ENCODE measurements at places on chromosomes 6 and 20.
A peak's percentile ranks its signal among the peaks of the same experiment; 100 is the strongest.

DNA sequence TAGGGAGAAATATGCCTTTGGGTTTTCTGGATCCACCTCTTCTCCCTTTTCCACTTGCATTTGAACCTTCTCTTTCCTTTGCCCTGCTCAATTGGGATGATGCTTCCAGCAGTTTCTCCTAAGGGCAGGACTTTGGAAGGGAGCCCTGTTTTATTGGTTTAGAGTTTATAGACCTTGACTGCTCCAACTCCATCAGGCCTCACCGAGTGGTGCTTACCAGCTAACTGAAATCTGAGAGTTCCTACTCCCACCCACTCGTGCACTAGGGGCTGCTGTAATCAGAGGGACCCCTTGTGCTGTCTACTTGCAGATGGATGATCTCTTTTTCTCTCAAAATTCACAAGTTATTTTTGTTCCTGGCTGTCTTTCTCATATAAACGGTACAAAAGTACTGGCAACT is 121.3 kb upstream of the SLC22A16 start:
- no peak for DNase-seq

GRCh38 chr6:96211341-96211740 is 195.6 kb downstream of the FUT9 start:
- DNase-seq: no peak

DNA sequence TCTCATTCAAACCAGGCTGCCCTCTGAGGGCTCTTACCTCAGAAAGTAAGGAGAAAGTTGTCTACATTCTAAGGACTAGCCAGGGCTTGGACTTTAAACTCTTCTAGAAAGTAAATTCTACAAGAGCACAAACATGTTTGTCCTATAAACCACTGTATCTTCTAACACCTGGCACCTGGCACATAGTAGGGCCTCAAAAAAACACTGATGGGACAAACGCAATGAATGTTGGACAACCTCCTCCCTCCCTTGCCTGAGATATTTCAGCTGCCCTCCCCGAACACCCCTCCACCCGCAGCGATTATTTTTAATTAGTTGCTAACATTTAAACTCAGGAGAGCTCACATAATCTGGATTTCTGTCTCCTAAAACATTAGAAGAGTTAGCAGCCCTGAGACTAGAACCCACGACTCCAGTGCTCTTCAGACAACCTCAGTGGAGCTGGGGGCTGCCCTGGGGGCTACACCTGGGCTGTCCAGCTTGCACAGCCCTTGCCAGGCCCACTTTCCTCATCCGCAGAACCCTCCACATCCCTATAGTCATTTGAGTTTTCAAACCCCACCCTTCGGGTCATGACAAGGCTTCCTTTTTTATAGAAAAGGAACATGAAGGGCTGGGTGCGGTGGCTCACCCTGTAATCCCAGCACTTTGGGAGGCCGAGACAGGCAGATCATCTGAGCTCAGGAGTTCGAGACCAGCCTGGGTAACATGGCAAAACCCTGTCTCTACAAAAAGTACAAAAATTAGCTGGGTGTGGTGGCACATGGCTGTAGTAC is 4.9 kb downstream of the HCK start:
- no peak for DNase-seq

GRCh38 chr6:39543095-39543494 is 182.1 kb downstream of the KIF6 start:
- no peak for DNase-seq

- peak; percentile 12 for DNase-seq
These were observed 804 bp downstream of the ELOVL5 start for GRCh38 chr6:53347921-53348370.

DNA sequence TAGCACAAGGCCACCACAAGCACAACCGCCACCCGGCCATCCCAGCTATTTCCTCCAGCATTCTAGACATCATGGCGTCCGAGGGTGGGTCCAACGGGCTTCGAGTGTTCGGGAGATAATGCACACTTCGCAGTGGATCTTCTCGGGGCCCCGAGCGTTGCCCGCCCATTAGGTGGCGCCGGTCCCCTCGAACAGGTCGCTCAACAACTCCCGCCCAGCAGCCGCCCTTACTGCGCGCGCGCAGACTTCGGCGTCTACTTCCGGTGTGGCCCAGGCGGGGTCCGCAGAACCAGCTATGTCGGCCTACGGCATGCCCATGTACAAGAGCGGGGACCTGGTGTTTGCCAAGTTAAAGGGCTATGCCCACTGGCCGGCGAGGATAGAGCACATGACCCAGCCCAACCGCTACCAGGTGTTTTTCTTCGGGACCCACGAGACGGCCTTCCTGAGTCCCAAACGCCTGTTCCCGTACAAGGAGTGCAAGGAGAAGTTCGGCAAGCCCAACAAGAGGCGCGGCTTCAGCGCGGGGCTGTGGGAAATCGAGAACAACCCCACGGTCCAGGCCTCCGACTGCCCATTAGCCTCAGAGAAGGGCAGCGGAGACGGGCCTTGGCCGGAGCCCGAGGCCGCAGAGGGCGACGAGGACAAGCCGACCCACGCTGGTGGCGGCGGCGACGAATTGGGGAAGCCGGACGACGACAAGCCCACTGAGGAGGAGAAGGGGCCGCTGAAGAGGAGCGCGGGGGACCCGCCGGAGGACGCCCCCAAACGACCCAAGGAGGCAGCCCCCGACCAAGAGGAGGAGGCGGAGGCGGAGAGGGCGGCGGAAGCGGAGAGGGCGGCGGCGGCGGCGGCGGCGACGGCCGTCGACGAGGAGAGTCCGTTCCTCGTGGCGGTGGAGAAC is at the start of gene HDGFL1:
HDGFL1 (plus strand) TSS at position 286 of the 904 bp plus-strand sequence; CDS start at position 296, 10 bp downstream.
- DNase-seq: no peak

- no peak for DNase-seq
These were observed 1.3 kb downstream of the SEC63 start for GRCh38 chr6:107956586-107957307.

DNA sequence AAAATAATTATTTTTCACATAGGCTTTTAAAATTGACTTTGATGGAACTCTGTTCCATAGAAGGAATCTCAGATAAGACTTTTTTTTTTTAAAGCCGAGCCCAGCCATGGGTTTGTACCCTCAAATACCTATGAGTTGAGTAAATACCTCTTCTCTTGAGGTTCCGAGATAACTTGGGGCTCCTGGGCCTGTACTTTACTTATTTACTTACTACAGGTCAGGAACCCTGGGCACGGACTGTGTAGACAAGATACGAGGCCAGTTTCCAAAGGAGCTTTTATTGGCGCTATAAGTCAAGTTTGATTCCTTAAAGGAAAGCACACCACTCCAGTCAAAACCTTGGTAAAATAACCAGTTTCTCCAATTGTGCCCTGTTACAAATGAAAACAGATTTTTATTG is 7.5 kb downstream of the AFG1L start:
- DNase-seq: no peak

DNA sequence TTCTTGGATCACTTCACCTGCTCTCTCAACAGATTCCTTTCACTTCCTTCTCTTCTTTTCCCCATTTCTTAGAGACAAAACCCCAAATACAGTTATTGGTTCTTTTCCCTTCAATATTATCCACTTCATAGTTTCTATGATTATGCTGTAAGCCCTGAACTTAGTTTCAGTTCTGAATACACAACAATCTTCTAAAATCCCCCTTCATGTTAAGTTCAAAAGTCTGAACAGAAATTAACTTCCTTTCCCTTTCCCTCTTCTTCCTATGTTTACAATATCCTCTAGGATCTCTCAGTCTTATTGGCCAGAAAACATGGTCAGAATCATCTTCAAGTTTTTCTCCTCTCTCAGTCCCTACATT is 57.7 kb downstream of the OGFRL1 start:
- DNase-seq: no peak

DNA sequence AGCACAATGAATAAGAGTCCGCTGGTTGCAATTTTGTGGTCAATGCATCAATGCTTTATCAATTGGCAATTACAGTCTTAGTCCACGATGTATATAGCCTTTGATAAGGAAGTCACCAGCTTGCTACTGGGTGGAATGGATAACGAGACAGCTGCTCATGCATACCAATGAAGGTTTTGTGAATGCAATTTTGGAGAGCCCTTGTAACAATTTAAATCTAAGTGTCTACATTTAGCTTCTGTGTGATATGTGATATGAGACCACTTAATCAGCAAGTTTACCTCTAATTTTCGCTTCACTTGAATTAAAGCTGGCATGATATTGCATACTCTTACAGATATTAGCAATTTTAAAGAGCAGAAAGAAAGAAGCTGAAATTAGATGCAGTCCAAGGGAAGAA is 543.9 kb downstream of the RNF144B start:
- no peak for DNase-seq

DNA sequence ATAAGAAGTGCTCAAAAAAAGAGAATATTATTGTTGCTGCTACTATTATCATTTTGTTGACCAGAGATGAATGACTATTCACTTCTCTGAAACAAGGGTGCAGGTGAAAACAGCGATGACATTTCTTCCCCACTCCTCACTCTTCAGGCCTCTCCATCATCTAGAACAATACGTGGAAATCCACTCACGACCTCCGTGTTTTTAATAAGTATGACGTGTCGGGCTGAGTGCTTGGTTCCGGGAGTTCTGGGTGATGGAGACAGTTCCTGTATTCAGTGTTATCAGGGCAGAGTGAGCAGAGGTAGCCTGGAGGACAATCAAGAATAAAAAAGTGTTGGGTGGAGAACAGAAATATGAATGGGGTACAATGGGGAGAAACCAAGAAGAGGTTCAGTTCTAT is 130.0 kb upstream of the ZNF217 start:
- no peak for DNase-seq

DNA sequence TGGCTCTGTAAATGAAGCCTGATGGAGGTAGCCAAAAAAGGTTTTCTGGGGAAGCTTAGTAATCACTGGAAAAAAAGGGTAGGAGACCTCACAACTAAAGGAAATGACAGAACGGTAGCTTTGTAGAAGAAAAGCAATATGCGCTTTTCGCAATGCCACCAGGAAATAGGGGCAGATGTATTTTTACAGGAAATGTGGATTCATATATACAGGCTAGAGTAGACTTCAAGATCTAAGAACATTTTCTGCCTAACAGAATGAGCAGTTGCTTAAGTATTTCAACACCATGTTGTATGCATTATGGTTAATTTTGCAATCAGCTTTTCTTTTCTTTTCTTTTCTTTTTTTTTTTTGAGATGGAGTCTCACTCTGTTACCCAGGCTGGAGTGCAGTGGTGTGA is 219.6 kb downstream of the CD83 start:
- DNase-seq: no peak

- no peak for DNase-seq
These were observed 9.5 kb upstream of the PNRC1 start for GRCh38 chr6:89071036-89071435.

- no peak for DNase-seq
These were observed 22.9 kb downstream of the HTR1B start for GRCh38 chr6:77440206-77440976.

DNA sequence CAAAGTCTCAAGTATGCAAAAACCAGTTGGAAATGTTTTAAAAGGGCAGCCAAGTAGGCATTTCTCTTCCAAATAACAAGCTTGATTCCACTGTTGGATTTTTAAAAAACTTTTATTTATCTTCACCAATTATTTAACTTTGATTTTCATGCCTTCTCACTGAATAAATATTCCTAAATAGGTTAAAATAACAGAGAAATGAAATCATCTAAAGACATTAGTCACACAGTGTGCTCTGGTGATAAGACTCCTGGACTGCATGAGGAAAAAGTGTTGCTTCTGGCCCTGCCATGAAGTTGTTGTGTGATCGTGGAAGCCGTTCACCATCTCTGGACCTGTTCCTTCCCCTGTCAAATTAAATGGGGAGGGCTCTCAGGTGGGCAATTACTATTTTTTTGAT is 33.8 kb upstream of the IGF2R start:
- no peak for DNase-seq

- DNase-seq: no peak
These were observed 182.2 kb downstream of the COL12A1 start for GRCh38 chr6:75023634-75024033.

- DNase-seq: no peak
These were observed 35.2 kb upstream of the BCLAF1 start for GRCh38 chr6:136324686-136325380.

DNA sequence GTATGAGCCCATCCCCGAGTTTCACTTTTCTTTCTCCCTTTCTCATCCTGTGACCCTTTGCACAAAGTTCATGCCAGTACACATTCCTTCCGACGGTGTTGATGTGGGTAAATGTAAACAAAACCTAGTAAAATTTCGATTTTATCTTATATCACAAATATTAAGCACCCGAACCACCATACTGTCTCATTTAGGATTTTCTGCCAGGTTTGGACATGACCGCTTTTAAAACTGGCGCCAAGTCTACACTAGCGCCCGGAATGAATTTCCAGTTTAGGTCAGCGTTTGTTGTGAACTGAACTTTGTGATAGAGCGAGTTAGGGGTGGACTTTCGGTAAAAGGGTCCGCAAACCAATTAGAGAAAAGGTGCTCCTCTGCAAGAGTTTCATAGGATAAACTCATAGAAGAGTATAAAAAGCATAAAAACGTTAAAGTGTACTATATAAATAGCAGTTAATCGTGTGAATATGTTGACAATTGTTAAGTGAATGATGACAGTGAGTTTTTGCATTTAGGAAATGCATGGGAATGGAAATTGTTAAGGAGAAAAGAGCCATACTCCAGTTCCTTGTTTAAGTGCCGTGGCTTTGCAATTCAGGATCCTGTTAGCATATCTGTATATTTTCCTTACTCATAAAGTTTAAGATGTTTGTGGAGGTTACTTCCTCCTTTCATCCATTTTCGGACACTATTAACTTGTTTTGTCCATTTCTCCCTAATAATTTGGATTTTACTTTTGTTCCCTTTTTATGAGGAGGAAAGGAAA is 937 bp downstream of the AKAP7 start:
- DNase-seq: no peak

GRCh38 chr20:35618263-35619131 is 2.9 kb downstream of the SPAG4 start:
- DNase-seq: no peak

- DNase-seq: no peak
These were observed 211.3 kb downstream of the FARS2 start for GRCh38 chr6:5472571-5472970.

- no peak for DNase-seq
These were observed 153.6 kb upstream of the KCNK16 start for GRCh38 chr6:39476151-39476550.

GRCh38 chr20:62558779-62559178 is 83.0 kb upstream of the GATA5 start:
- DNase-seq: no peak

DNA sequence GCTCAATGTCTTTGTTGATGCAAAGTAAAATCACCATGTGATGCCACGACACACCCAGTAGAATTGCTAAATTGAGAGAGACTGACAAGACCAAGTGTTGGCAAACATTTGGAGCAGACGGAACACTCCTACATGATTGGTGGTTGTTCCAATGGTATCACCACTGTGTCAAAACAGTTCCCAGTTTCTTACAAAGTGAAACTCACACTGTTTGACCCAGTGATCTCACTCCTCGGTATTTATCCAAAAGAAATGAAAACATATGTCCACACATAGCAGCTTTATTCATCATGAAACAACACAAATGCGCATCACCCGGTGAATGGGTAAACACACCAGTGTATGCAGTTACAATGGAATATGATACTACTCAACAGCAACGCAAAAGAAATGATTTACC is 74.0 kb upstream of the SULF2 start:
- no peak for DNase-seq

GRCh38 chr6:155162682-155163081 is 101.1 kb upstream of the CLDN20 start:
- DNase-seq: no peak

- no peak for DNase-seq
These were observed 60.0 kb upstream of the EZR start for GRCh38 chr6:158879180-158879579.

GRCh38 chr6:88422831-88423230 is 256.7 kb upstream of the CNR1 start:
- no peak for DNase-seq

Data from stimulated activated CD8-positive, alpha-beta memory T cell treated with anti-CD3 and anti-CD28 coated beads, Interleukin-15, amount 100 ng/mL, for 24 hours (primary cell).